Tongue (tissue), 3 donors: ENCODE measurements at places on chromosomes 2 and 18.

DNA sequence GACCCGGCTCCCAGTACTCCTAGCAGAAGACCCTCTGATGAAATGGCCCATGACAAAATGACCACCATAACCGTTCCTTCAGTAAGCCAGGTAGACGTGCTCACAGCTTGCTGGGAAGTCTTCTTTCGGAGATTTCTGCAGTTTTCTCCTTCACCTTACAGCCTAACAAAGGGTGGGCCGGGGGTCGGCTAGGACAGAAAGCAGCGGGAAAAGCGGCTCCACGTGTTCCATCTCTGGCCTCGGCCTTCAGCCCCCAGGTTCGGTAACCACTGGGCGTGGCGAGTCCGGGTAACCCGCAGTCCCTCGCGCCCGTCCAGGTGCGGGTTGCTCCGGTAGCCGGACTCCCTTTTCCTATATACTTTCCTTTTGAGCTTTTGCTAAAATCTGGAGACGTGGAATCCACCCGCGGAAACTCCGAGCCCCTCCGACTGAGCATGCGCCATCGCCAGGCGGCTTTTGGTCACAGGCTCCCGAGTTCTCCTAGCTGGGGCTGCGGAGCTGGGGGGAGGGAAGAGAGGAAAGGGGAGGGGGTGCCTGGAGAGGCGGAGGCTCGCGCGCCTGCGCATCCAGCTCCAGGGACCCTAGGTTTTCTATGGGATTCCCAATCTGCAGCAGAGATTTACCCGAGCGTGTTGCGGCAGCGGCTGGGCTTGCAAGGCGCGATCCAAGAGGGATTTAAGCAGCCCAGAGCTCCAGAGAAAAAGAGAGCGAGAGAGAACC lies at the start of gene VSNL1:
VSNL1 (plus strand) TSS at position 604 of the 720 bp plus-strand sequence. CDS start 51,379 bp downstream, outside the sequence.
- peak; percentile 98 for DNase-seq

GRCh38 chr2:168530982-168531622 lies 75.0 kb downstream of the CERS6 start:
- DNase-seq: peak; percentile 45

- DNase-seq: peak; percentile 87
These were observed 39.6 kb downstream of the HS1BP3 start for GRCh38 chr2:20611077-20611843.

DNA sequence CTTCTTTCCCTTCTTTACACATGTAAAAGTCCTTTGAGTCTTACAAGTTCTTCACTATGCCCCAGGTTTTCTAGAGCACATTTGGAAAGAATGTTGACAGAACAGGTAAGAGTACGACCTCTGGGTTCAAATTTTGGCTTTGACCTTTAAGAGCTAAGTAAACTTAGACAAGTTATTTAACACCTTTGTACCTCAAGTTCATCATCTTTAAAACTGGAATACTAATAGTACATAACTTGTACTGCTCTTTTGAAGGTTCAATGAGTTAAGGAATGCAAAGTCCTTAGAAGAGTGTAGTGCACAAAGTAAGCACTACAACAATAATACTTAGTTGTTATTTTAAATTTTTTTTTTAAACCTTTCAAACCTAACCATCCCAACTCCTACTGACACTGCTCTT lies 156.6 kb downstream of the TMEFF2 start:
- DNase-seq: no peak

- peak; percentile 26 for DNase-seq
These were observed 3.1 kb upstream of the KCNJ13 start for GRCh38 chr2:232779465-232779864.

DNA sequence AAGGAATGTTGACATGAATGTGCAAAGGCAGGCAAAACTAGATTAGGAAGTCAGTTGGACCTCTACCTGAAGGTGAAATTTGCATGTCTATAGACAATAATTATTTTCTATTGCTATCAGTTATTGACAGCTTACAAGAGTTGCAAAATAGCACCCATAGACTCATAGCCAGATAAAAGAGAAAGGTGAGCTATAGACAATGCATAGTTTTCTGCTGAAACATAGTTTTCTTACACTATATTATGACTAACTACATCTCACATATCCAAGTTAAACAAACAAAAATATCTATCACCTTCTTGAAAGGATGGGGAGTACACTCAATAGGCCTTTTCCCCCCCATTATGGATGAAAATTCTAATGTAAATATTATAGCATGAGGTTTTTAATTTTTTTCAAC lies 305.0 kb downstream of the PTH2R start:
- DNase-seq: no peak

GRCh38 chr2:113979191-113980128 lies 89.6 kb downstream of the ACTR3 start:
- DNase-seq: no peak

- no peak for DNase-seq
These were observed 190.4 kb downstream of the PLCL1 start for GRCh38 chr2:197994751-197995150.

DNA sequence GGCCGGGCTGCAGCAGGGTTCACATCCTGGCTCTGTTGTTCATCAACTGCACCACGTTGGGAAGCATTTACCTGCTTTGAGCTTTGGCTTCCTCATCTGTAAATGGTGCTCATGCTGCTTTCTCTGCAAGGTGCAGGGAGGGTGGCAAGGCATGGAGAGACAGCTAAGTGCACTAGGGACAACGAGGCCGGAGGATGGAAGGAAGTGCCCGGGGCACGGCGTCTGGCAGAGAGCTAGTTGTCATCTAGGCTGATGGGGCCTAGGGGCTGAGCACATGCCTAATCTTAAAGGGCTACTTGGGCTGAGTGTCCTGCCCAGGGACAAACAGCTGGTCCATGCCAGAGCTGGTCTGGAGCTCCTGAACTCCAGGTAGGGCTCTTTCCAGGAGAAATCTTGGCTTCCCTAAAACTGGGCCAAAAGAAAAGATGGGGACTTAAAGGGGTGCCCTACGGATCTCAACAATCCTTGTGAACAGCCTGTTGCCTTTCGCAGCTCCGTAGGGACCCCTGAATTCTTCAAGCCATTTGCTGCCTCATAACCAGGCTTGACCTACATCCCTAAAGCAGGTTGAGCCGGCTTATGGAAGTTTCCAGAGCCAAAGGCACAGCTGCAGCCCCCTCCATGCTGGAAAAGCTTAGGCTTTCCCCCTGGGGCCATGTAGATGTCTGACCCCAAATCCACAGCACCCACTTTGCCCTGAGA lies 130.8 kb downstream of the SMAD7 start:
- no peak for DNase-seq

DNA sequence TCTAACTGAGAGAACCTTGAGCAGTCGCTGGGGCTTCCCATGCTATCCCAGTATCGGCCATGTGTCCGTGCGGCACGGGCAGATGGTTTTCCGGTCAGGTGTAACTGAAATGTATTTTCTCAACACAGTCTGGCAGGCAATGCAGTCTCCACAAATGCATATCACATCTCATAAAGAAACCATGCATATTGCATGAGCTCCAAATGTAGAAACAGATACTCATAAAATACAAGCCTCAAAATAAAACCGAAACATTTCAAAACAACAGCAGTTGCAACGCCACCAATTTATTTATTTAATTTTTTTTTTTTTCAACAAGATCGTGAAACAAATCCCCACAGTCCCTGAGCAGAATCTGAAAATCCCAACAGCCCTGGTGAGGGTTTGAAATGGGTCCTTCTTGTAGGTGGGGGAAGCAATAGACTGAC lies 299.4 kb downstream of the LPIN1 start:
- DNase-seq: no peak

DNA sequence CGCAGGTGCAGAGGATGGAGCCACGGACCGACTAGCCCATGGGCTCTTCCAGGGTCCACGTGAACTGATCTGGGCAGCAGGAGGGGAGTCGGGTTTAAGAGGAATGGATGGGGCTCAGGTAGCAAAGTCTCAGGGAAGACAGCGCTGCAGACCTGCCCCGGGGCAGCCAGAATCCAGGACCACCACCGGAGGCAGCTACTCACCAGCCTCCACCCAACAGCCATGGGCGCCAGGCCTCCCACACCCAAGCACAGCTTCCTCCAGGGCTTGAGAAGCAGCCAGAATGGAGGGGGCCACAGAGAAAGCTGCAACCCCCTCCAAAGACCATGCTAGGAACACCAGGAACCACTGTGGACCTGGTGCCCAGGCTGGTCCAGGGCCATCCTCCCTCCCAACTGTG lies 164.3 kb downstream of the TWIST2 start:
- no peak for DNase-seq

DNA sequence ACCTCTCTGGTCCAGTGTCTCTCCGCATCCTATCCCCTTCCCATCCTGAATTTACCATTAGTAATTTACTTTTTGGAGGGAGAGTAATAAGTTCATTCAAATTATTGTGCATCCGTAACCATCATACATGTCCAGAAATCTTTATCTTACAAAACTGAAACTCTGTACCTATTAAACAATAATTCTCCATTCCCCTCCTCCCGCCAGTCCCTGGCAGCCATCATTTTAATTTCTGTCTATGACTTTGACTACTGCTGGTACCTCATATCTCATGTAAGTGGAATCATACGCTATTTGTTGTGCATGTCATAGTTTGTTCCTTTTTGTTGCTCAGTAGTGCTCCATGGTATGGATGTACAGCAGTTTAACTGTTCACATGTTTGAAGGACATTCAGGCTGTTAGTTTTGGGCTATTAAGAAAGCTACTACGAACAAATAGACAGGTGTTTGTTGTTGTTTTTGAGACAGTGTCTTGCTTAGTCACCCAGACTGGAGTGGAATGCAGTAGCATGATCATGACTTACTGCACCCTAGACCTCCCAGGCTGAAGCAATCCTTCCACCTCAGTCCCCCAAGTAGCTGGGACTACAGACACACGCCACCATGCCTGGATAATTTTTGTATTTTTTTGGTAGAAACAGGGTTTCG lies 2.0 kb downstream of the LIMS1 start:
- DNase-seq: no peak

- no peak for DNase-seq
These were observed 55.4 kb downstream of the VAPA start for GRCh38 chr18:9969247-9969646.

DNA sequence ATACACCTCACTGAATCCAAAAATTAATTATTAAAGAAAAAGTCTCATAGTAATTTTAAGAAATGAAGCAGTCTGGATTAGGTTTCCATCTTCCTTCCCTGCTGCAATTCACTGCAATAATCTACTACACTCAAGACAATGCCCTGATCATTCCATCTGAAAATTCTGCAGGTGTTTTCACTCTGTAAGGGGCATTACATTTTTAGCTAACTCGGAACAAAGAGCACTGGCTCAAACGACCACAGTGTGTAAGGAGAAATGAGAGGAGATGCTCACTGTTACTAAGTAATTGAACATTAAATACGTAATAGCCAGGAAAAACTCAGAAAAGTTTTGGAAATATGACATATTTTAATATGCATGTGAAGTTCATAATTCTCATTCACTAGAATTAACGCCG lies 1.3 kb downstream of the B4GALT6 start:
- DNase-seq: no peak

DNA sequence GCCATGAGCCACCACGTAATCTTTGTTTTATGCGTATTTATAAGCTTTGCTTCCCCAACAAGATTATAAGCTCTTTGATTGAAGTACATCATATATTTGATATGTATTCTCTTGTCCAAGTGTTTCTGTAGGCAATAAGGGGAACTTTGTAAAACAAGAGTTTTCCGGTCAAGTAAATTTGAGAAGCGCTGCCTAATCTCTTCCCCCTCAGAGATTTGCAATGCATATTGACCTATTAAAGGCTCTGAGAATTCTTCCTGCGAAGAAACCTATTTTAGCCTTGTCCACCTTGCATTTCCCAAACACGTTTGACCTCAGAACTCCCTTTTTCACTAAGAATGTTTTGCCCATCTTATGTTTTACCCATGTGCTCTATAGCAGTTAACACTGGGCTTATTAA lies 26.9 kb upstream of the CASP10 start:
- no peak for DNase-seq

DNA sequence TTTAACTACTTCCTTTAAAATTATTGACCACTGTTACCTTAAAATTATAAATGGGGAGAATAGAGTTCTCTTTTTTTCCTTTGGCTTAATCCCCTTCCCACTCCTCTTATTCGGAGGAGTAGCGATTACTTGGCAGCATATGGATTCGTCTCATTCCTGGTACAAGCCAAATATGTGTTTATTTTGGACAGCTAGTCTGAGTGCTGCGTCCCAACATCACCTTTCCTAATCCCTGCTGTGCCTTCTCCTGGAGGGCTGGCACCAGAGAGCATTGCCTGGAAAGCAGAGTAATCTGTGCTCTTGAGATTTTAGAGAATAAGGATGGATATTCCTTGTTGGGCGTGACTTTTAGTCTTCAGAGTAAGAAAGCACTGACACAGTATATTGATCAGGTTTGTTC lies 185.6 kb downstream of the AGAP1 start:
- DNase-seq: no peak

GRCh38 chr18:55967019-55967418 lies 379.0 kb upstream of the TCF4 start:
- no peak for DNase-seq

- no peak for DNase-seq
These were observed 25.5 kb upstream of the GNAL start for GRCh38 chr18:11663439-11664029.

- peak; percentile 32 for DNase-seq
These were observed 156.1 kb downstream of the TPGS2 start for GRCh38 chr18:36672437-36673344.

DNA sequence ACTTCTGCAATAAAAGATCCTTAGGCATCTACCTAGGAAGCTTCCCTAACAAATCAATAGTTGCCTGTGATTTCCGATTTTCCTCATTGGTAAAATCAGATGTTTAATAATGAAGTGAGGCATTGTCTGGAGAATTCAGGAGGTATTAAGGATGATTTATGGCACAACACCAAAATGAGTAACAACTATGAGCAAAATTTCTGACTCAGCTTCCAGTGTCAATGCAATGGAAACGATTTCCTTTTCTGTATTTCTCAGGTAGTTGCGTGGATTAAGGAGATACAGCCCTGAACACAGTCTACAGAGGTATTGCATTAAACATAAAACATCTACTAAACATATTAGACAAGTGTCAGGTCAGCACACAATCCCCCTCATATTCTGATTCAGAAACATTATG lies 99.5 kb downstream of the EPB41L3 start:
- DNase-seq: no peak

DNA sequence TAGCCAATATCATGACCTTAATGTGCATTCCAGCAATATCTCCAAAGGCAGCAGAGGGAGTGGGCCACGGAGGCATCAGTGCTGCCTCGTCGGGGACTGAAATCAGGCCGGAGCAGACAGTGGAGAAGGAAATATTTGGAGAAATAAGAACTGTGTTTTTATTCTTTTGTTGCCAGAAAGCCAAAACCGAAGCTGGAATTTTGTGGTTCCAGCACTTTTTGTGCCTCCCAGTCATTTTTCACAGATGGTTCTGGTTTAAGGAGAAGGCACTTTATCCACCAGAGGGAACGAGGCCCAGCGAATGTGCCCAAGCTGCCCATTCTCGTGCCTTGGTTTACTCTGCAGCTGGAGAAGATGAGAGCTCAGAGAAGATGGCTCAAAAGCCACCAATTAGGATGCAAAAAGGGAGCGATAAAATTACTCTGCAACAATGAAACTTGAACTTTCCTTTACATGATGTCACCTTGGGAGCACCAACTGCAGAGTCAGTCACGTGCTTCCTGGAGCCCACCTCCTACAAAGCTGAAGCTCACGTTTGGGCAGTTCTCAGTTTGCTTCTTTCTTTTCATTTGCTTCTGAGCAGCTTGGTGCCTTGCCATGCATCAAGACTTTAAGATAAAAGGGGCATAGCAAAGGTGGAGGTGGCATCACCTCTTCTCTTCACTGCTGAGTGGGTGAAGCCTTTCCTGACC lies 288.7 kb downstream of the LPIN1 start:
- DNase-seq: no peak
